Iris pigment epithelial cell (primary cell): ENCODE measurements at places on chromosomes 3 and 15.
A peak's percentile ranks its signal among the peaks of the same experiment; 100 is the strongest.

- no peak for DNase-seq
These were observed 11.9 kb downstream of the ZNF660 start for GRCh38 chr3:44596621-44597020.

- DNase-seq: peak; percentile 70
These were observed 112.5 kb upstream of the THBS1 start for GRCh38 chr15:39468331-39468730.

GRCh38 chr3:87805670-87806069 lies 253.1 kb downstream of the CGGBP1 start:
- no peak for DNase-seq

DNA sequence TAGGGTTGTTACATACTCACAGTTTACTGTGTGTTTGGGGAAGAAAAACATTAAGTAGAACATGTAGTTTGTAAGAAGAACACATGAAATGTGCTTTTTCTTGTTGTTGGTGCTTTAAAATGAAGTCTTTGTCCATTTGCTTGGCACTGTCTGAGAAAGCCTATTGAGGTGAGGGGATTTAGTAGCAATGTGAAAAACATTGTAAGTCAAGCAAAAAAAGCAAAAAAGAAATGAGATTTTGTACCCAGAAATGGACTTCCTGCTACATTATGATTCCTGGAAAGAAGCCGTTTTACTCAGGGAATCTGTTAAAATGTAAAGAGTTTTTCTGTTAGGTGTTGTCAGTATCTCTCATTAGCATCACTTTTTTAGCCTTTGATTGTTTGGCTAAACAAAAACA lies 59.9 kb downstream of the KAT2B start:
- DNase-seq: no peak

- DNase-seq: no peak
These were observed 5.0 kb upstream of the EPHB1 start for GRCh38 chr3:134790065-134790464.

- peak; percentile 35 for DNase-seq
These were observed 25.8 kb downstream of the SPSB4 start for GRCh38 chr3:141076797-141077571.

DNA sequence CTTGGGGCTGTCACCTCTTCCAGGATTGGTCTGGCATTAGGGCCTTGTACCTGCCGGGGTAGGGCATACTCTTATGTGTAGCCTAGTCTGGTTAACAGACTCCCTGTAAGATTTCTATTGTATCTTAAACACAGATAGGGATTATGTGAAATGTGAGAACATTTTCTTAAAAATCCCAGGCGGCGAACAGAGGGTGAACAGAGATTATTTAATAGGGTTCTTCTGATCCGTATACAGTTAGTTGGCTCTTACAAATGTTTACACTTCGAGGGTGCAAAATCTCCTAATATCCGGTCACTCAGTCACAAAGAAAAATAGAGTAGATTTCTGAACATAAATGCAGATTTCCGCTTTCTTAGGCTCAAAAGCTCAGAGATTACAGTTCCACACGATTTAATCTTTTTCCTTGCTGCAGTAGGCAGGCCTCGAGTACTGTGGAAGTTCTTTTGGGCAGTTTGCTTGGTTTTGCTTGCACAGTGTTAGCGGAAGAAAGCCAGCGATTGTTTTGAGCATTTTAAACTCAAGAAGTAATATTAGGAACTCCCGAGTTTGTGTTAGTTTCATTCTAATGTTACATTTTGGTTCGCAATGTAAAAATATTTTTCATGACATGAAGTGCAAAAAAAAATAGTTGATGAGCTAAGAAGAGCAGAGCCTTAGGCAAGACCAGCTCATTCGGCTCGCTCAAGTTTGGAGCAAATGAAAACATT lies 993 bp downstream of the PLCL2 start:
- peak; percentile 38 for DNase-seq

DNA sequence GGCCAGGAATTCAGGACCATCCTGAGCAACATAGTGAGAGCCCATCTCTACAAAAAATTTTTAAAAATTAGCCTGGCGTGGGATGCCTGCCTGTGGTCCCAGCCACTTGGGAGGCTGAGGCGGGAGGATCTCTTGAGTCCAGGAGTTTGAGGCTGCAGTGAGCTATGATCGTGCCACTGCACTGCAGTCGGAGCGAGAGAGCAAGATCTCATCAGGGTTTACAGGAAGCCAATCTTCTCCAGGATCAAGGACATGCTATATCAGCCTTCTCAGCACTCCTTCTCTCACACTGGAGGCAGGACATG lies 451 bp upstream of the STOML1 start:
- no peak for DNase-seq

DNA sequence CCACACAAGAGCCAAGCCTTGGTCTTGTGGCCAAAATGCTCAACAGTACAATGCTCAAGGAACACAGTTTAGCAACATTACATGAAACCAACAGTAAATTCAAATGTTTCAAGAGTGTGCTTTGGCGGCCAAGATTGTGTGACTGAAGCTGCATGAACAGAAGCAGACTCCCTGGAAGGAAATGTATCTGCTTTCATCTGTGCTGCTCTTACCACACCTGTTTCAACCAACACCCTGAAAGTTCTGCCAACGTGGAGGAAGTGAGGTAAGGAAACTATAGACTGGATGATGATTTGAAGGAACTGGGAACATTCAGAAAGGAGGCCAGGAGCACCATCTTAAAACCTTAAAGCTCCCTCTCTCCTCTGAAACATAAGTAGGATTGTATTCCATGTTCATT lies 55.7 kb downstream of the MB21D2 start:
- no peak for DNase-seq

DNA sequence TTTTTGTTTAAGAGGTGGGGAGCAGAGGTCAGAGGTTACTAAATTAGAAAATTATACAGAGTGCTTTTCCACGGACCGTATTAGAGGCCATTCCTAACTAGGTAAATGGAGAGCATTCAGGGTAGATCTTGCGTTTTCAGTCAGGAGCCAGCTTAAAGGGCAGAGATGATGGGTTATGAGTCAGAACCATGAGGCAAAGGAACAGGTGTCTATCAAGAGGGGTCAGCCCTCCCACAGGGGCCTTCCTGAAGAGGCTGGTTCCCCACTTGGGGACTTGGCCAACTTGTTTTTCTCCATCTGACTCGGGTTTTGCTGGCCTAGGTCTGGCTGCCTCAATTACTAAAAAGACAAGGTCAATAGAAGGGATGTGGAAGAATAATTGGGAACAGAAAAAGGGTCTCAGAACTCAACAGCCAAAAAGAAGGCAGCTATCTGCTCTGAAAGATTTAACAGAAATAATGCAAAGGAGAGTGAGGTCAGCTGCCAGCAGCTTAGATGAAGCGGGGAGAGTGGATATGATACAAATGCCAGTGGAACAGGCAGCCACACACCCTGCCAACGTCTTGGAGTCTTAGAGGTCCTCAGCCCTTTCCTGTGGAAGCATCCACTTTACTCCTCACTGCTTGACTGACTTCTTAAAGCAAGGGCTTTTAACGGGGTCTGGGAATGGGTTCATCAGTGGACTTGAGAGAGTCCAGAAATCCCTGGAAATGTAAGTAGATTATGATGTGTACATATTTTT lies 17.6 kb downstream of the MTMR14 start:
- no peak for DNase-seq

DNA sequence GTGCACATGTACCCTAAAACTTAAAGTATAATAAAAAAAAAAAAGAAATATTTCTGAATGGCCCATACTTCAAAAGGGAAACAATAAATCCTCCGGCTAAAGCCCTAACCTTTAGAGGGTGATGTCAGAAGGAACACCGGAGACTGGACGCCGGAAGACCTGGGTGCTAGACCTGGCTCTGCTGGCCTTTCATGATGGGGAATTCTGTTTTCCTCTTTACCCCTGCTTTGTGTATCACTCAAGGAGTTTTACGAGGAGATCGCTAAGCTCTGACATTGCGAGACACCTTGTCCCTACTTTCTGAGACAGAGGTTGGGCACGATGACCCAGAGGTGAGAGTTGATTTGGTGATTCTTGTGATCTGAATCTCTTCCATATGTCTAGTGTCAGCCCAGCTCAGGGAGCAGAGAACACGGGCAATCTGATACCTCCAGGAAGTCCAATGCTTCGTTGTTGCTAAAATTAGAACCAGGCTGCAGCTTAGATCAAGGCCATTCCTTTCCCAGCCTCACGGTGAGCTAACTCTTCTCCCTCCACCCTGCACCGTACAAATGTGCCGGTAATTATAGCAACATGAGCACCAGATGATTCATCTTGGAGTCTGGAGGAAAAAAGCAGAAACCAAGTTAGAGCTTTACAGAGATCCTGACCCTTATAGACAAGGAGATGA lies 42.0 kb upstream of the CFAP161 start:
- peak; percentile 97 for DNase-seq

GRCh38 chr3:8276056-8276455 lies 225.6 kb upstream of the LMCD1 start:
- DNase-seq: no peak

- DNase-seq: no peak
These were observed 1.4 kb upstream of the DIS3L start for GRCh38 chr15:66291816-66292570.

- no peak for DNase-seq
These were observed 943 bp upstream of the PCSK6 start for GRCh38 chr15:101490408-101490891.

DNA sequence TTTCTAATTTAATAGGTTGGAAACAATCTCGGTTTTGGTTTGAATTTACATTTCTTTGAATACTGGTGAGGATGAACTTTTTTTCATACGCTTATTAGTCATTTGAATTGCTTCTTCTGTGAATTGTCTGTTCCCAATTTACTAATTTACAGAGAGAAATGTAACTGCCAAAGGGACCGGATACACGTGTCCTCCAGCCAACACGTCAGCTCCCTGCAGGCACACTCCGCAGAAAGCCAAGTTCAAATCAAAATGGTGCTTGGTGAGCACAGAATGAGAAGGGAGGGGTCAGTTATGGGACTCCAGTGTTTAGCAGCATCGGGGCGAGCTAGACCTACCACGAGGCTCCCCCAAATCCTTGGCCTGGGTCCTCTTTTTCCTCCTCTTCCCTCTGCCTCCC lies 10.8 kb upstream of the TSEN2 start:
- no peak for DNase-seq

DNA sequence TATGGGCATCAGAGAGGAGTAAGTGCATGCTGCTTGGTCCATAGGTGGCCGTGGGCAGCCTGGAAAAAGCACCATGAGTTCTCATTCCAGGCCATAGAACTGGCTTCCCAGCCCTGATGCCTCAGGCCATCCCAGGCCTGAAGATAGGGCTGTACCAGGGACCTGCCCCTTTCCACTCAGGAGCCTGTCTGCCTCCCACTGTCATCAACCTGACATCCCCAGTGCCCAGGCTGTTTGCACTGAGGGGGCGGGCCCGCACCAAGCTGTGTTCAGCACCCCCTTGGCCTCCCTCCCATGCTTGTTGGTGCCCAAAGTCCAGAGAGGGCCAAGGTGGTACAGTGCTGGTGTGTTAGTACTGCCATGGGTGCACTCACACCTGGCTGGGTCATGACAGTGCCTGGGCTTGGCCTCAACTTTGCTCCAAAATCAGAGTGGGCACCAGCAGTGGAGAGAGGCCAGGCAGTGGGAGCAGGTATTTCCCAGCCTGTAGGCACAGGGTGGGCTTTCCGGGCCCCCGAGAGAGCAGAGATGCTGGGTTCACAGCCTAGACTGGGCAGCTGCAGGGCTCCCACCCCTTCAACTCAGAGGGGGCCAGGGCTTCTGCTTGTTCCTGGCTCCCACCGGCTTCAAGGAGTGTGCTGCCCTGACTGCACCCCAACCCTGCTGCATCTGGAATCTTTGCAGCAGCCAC lies 556.1 kb downstream of the SI start:
- DNase-seq: no peak

- DNase-seq: no peak
These were observed 185.7 kb downstream of the MECOM start for GRCh38 chr3:169477790-169478189.

- peak; percentile 95 for DNase-seq
These were observed 105.0 kb downstream of the LRRK1 start for GRCh38 chr15:101024073-101024695.

GRCh38 chr3:45796902-45797637 lies 734 bp upstream of the SLC6A20 start:
- DNase-seq: no peak

- no peak for DNase-seq
These were observed 47.4 kb downstream of the ILDR1 start for GRCh38 chr3:121974601-121975111.

DNA sequence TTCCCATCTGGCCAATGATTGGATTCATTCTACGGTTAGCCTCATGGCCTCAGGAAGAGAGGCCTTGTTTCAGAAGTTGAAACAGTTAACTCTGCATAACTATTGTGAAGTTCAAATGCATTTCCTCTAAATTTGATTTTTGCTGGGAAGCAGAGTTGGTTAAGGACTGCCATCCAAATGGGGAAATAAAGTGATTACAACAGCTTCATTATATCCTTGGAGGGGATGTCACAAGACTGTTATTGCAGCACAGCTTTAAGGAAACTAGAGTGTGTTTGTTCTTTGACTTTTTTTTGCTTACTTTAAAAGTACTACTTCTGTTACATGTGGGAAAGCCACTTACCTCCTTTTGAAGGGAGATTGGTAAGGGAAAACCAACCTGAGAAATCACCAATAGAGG lies 164.8 kb downstream of the AKAP13 start:
- peak; percentile 74 for DNase-seq

DNA sequence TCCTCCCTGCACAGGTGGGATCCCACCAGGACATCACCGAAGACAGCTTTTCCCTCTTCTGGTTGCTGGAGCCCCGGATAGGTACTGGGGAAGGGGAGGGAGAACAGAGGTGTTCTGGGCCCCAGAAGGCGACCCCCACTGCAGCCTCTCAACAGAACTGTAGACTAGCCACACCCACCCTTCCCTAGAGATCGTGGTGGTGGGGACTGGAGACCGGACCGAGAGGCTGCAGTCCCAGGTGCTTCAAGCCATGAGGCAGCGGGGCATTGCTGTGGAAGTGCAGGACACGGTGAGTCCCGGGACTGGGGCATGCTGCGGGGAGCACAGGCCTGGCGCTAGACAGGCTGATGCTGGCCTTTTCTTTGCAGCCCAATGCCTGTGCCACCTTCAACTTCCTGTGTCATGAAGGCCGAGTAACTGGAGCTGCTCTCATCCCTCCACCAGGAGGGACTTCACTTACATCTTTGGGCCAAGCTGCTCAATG lies 809 bp downstream of the NDUFAF3 start:
- no peak for DNase-seq

DNA sequence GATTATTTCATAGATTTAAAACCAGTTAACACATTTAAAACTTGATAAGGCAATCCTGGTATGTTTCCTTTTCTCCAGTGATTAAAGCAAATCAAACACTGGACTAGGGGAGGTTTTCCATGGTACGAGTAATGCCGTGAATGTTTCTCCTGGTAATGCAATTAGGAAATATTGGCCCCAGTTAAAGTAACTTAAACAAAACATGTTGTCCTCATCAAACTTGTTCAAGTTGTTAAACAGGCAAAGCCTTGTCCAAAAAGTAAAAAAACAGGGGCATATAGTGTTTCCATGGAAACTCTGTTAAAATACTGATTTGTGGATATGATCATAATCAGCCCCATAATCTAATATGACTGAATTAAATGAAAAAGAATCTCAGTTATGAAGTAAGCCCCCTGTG lies 13.1 kb upstream of the LRTM1 start:
- no peak for DNase-seq
